ENCODE measurements at places on chromosomes 5 and 9. TPM values are rescaled to one million over a fixed set of nuclear protein-coding genes. Genes with fewer than 3 reads are reported as not detected.

CDC25C gene
- 40.0 TPM for total RNA-seq

TAF11L9 gene
- not detected for total RNA-seq

EQTN gene
- total RNA-seq, result not detected

MAP1B gene
- total RNA-seq, result 195 TPM

CARTPT gene
- total RNA-seq, result not detected

SPDL1 gene
- total RNA-seq, result 184 TPM

Data from SJSA1 (cell line).